ENCODE measurements at places on chromosomes 6 and 20.

DNA sequence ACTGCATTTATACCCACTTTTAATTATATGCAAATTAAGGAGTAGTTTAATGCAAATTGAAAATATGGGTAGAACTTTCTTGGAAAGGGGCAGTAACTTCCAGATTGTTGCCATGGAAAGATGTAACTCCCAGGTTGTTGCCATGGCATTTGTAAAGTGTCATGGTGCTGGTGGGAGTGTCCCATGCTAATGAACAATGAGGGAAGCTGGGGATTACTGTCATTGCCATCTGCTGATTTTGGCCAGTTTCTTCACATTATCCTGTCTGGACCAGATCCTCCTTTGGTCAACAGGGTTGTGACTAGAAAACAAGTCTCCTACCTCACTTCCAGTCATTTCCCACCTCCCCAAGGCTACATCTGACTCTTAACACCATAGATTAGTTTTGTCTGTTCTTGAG lies 45.4 kb upstream of the FERMT1 start:
- H3K36me3 ChIP-seq: no peaks in the 10 kb centered on the region
- no peak overlapping the region for H3K4me3 ChIP-seq
- no peaks in the 10 kb centered on the region for H3K4me1 ChIP-seq
- no peaks in the 10 kb centered on the region for H3K27me3 ChIP-seq
- DNase-seq: no peak
- no peak overlapping the region for H3K27ac ChIP-seq

DNA sequence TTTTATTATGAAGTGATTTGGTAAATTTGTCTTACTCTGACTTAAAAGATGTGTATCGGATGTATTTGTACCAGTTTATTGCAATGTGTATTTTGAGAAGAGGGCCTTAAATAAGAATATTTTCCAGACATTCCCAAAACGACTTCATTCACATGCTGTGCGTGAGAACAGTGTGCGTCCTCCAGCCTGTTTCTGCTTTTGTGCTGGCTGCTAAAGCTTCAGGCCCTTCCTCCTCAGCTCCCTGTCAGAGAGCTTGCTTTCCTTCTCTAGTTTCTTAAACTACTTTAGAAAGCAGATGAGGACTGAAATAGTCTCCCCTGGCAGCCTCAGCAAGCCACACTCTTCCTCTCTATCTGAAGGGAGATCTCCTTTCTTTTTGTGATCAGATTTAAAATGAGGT lies 157.8 kb downstream of the SAMD5 start:
- H3K27ac ChIP-seq: no peak overlapping the region
- no peak for DNase-seq
- no peaks in the 10 kb centered on the region for H3K27me3 ChIP-seq
- no peaks in the 10 kb centered on the region for H3K36me3 ChIP-seq

GRCh38 chr20:324177-325044 lies 941 bp upstream of the SOX12 start:
- peaks cover 7% of the 10 kb centered on the region for H3K4me1 ChIP-seq
- DNase-seq: peak; percentile 71
- H3K27ac ChIP-seq: peak overlapping the region; percentile 62
- peak overlapping the region; percentile 84 for H3K4me3 ChIP-seq

DNA sequence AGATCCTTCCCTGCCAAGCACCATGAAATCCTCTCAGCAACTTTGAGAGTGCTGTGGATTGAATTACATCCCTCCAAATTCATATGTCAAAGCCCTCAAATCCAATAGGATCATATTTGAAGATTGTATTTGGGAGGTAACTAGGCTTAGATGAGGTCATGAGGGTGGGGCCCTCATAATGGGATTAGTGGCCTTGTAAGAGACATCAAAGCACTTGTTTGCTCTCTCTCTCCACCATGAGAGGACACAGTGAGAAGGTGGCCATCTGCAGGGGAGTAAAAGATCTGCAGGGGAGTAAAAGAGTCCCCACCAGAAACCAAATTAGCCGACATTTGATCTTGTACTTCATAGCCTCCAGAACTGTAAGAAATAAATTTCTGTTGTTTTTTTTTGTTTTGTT lies 298.2 kb downstream of the SAMD5 start:
- no peaks in the 10 kb centered on the region for H3K36me3 ChIP-seq
- H3K27me3 ChIP-seq: no peaks in the 10 kb centered on the region
- H3K4me1 ChIP-seq: no peaks in the 10 kb centered on the region

DNA sequence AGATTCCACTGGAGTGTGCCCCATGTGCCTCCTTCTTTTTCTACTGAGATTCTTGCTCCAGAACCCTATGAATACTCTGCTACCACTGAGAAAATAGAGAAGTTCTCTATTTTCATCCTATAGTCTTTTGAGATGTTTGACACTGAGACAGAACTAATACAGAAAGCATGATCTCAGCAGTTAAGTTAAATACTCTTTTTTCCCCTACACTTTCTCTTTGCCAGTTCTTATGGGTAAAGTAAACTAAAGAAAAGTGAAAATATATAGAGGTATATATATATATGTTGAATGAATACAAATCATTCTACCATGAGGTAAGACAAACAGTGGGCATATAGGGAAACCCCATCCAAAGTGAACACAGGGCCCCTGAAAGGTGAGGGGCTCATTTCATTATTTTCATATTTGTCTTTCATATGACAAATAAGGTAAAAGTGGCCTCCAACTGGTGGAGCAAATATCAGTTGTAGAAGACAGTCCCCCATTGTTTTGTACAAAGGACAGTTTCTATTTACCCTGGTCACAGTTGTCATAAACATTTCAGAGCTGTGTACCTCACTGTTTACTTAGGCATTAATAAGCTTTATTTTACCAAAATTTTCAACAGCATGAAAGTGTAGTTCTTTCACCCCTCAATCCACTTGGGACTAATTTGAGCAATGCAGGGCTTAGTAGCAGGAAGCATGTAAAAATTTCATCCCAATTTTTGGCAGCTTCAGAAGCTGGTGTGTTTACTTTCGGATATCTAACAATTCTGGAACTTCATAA lies 188.3 kb upstream of the MARCKS start:
- no peaks in the 10 kb centered on the region for H3K27me3 ChIP-seq
- no peak for DNase-seq
- H3K27ac ChIP-seq: no peak overlapping the region
- no peaks in the 10 kb centered on the region for H3K4me1 ChIP-seq

- no peak overlapping the region for H3K4me3 ChIP-seq
- H3K36me3 ChIP-seq: no peaks in the 10 kb centered on the region
- no peak for DNase-seq
Observed at GRCh38 chr6:43402820-43403219, 24.5 kb upstream of the ABCC10 start.

GRCh38 chr6:20416567-20417345 lies 15.1 kb downstream of the E2F3 start:
- peaks cover 14% of the 10 kb centered on the region for H3K4me1 ChIP-seq
- H3K4me3 ChIP-seq: no peak overlapping the region
- no peak overlapping the region for H3K27ac ChIP-seq
- H3K27me3 ChIP-seq: no peaks in the 10 kb centered on the region
- no peak for DNase-seq

DNA sequence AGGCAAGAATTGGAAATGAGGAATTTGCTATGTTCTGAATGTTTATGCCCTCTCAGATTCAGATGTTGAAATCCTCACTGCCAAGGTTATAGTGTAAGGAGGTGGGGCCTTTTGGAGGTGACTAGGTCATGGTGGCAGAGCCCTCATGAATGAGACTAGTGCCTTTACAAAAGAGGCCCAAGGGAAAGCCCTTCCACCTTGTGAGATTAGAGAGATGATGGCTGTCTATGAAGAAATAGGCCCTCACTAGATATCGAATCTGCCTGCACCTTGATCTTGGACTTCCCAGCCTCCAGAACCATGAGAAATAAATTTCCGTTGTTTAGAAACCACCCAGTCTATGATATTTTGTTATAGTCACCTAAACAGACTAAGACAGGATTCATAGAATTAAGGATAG lies 10.4 kb downstream of the ASIP start:
- DNase-seq: no peak
- no peaks in the 10 kb centered on the region for H3K36me3 ChIP-seq
- H3K4me1 ChIP-seq: no peaks in the 10 kb centered on the region
- no peak overlapping the region for H3K27ac ChIP-seq
- no peak overlapping the region for H3K4me3 ChIP-seq

- no peak overlapping the region for H3K4me3 ChIP-seq
- peaks cover 2% of the 10 kb centered on the region for H3K27me3 ChIP-seq
Observed at GRCh38 chr6:56874328-56874727, 80.6 kb upstream of the BEND6 start.

GRCh38 chr6:15507221-15507620 lies 155.6 kb downstream of the DTNBP1 start:
- no peak overlapping the region for H3K27ac ChIP-seq
- H3K4me1 ChIP-seq: no peaks in the 10 kb centered on the region
- H3K36me3 ChIP-seq: peaks cover 97% of the 10 kb centered on the region
- no peak for DNase-seq

DNA sequence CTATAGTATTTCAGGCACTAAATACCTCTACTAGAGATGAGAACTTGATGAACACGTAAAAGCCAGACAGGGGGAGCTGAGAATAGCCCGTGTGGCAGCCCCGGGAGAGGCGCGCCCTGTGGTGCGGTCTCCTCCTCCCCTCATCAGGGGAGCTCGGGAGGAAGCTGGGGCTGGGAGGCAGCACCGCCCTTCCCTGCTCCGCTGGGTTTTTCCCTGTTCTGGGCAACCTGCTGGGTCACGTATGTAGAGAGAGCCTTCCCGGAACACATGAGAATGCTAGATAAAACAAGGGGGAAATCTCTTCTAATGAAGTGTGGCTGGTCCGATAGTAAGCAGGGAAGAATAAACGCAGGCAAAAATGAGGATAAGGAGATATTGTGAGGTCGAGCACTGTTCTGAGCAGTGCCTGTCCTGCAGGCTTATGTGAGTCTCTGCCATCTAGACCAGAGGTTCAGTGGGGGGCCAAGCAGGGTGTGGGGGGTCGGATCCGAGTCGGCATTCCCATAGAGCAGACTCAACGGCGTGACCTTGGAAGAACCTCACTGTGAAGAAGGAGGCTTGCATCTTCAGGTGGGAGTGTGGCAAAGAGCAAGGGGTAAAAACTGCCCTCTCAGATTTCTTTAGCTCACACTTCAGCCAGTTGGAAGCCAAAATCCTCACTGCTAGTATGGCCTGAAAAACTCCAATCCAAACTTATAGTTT lies 13.4 kb upstream of the RPS6KA2 start:
- no peak for DNase-seq
- no peaks in the 10 kb centered on the region for H3K27me3 ChIP-seq
- no peaks in the 10 kb centered on the region for H3K4me1 ChIP-seq

- H3K4me1 ChIP-seq: peaks cover 8% of the 10 kb centered on the region
- no peak for DNase-seq
- no peaks in the 10 kb centered on the region for H3K36me3 ChIP-seq
- no peak overlapping the region for H3K27ac ChIP-seq
Observed at GRCh38 chr6:3347247-3347646, 88.5 kb downstream of the PSMG4 start.

GRCh38 chr6:147167576-147168461 lies 36.4 kb upstream of the STXBP5 start:
- no peaks in the 10 kb centered on the region for H3K27me3 ChIP-seq
- no peaks in the 10 kb centered on the region for H3K4me1 ChIP-seq
- H3K27ac ChIP-seq: no peak overlapping the region

- H3K27ac ChIP-seq: no peak overlapping the region
- no peaks in the 10 kb centered on the region for H3K4me1 ChIP-seq
- H3K4me3 ChIP-seq: no peak overlapping the region
- no peaks in the 10 kb centered on the region for H3K36me3 ChIP-seq
- no peak for DNase-seq
- no peaks in the 10 kb centered on the region for H3K27me3 ChIP-seq
Observed at GRCh38 chr6:161396539-161396938, 122.7 kb upstream of the AGPAT4 start.

DNA sequence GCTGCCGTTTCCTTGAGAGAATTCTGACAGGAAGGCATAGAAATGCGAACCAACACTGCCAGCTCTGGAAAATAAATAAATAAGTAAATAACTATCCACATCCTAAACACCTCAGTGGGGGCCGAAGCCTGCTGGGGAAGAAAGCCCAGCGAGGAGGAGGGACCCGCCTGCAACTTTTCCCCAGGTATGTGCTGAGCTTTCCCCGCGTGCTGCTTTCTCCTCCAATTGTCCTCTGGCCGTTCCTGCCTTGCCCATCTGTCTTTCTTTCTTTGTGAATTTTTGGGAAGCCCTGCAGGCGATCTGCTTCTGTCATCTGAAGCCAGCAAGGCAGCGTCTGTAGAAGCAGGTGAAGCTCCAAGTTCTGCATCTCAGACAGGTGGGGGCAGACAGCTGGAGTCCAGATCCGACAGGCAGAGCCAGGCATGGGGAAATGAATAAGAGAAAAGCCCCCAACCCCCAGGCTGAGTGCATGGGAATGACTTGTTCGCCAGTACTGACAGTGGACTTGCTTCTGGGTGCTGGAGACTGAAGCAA lies 49.2 kb upstream of the IL17A start:
- H3K27ac ChIP-seq: no peak overlapping the region
- H3K27me3 ChIP-seq: no peaks in the 10 kb centered on the region
- no peaks in the 10 kb centered on the region for H3K36me3 ChIP-seq
- H3K4me1 ChIP-seq: no peaks in the 10 kb centered on the region

DNA sequence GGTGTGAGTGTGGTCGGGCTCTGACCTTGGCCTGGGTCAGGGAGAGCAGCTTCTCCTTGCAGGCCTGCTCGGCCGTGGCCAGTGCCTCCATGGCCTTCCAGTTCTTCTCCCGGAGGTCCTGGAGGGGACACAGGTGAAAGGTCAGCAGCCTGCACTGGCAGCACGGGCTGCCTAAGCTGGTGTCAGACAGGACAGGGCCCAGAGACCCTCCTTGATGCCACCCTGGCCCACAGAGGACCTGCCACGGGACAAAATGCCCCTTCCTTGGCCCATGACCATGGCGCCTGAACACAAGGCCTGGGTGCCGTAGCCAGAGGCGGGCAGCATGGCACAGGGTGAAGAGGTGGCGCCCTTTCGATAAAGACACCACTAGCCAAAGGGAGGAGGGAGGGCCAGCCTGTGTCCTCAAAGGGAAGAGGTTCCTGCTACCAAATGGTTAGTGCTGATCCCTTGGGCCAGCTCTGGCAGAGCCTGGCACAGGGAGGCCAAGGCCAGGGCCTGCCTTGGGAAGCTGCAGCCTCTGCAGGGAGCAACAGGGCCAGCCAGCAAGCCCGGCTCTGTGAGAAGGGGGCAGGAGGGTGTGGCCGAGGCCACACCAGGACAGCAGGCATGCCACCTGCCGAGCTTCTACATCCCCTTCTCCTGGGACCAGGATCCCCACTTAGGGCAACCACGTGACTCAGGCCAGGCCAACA lies 54.8 kb downstream of the DSTN start:
- peaks cover 49% of the 10 kb centered on the region for H3K36me3 ChIP-seq
- H3K27me3 ChIP-seq: no peaks in the 10 kb centered on the region
- no peak overlapping the region for H3K4me3 ChIP-seq
- H3K27ac ChIP-seq: no peak overlapping the region
- no peaks in the 10 kb centered on the region for H3K4me1 ChIP-seq

DNA sequence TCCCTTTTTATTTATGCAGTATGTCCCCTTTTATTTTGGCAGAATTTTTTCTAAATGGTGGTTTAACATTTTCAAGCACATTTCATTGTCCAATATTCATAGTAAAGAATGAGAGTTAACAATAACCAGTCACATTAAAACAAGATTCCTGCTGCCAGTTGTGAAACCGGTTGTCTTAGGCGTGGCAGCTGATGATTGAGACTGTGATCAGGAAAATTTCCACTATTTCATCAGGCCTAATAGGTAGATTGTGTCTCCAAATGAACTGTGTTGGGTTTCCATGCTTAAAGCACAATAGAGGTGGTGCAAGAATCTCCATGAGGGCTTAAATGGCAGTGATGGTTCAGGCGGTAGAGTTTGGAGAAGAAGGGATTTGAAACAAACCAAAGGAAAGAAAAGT lies 15.3 kb downstream of the PRDM1 start:
- H3K4me3 ChIP-seq: no peak overlapping the region
- peak overlapping the region; percentile 85 for H3K27ac ChIP-seq
- no peak for DNase-seq
- H3K27me3 ChIP-seq: no peaks in the 10 kb centered on the region

- no peak overlapping the region for H3K27ac ChIP-seq
- no peaks in the 10 kb centered on the region for H3K4me1 ChIP-seq
- no peak for DNase-seq
- no peak overlapping the region for H3K4me3 ChIP-seq
- H3K27me3 ChIP-seq: no peaks in the 10 kb centered on the region
Observed at GRCh38 chr20:9144643-9145042, 75.8 kb downstream of the PLCB4 start.

Measured in T-cell (primary cell).